Naive thymus-derived CD4-positive, alpha-beta T cell (primary cell): ENCODE measurements at places on chromosomes 5 and 9. TPM values are rescaled to one million over a fixed set of nuclear protein-coding genes. Genes with fewer than 3 reads are reported as not detected.

DNA sequence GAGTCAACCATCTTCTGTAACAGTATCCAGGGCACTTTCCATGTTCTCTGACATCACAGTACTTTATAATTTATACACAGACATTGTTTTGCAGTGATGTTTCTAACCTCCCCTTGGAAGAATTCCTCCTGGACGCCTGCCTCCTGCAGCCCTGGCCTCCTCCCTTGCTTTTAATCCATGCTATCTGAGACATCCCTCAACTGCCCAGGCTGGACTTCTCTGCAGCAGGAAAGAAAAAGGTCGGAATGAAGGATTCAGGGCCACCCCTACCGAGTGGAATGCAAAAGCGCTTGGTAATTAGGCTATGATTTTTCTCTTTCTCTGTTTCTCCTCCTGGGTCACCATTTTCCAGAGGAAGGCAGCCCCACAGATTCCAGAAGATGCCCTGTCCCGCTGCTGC is 47.0 kb upstream of the SHC3 start:
- no peak for DNase-seq

The NKD2 gene
- 4.8 and 6.5 TPM in 2 replicates for total RNA-seq

- DNase-seq, result no peak
These were observed 2293.3 kb upstream of the C9orf72 start for GRCh38 chr9:29866556-29866955.

DNA sequence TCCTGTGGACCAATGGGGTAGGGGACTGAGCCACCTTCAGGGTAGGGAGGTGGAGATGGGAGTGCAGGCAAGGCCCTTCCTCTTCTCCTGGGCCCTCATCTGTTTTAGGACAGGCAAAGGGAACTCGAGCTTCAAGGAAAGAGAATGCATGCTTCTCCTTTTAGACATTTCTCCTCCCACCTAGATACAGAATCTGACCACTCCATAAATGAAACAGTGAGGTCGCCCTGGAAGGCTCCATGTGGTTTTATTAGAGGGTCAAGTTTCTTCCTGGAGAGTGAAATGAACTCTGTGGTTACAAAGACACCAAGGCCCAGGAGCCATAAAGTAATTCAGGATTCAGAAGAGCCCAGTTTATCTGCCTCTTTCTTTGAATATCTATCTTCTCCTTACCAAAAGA is 14.9 kb downstream of the LHFPL2 start:
- no peak for DNase-seq

The MARCOL gene
- total RNA-seq, result not detected

DNA sequence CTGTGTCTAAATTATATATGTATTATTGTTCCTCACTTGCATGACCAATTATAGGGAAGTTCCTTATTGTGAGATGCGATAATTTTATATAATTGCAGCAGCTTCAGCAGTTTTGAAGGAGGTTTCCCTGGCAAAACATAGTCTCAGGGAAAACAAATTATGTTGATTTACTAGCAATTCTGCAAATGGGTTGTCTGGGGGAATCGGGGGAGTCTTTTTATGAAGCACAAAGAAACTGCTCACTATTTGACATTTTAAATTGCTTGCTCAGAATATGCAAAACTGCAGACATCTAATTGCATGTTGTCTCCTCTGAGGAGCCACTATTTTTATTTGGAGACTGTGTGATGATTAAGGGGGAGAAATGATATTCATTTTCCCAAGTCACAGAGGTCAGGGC is 361.6 kb downstream of the YTHDC2 start:
- no peak for DNase-seq

- no peak for DNase-seq
These were observed 160.1 kb upstream of the TAS2R1 start for GRCh38 chr5:9790276-9790675.

- no peak for DNase-seq
These were observed 371.4 kb downstream of the NTRK2 start for GRCh38 chr9:85040821-85041465.

DNA sequence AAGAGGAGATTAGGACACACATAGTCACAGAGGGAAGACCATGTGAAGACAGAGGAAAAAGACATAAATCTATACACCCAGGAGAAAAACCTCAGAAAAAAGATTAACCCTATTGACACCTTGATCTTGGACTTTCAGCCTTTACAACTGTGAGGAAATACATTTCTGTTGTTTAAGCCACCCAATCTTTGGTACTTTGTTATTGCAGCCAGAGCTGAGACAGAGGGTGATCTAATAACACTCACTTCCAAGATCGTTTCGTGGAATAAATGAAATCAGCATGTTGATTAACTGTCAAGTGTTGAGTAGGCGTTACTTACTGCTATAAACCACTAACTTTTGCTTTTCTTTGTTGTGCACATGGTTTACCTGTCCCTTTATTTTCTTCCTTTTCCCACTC is 361.2 kb upstream of the RIOK2 start:
- no peak for DNase-seq

GRCh38 chr9:20037699-20038098 is 248.9 kb upstream of the SLC24A2 start:
- DNase-seq, result no peak

- no peak for DNase-seq
These were observed 22.5 kb downstream of the CCDC152 start for GRCh38 chr5:42779083-42779482.

DNA sequence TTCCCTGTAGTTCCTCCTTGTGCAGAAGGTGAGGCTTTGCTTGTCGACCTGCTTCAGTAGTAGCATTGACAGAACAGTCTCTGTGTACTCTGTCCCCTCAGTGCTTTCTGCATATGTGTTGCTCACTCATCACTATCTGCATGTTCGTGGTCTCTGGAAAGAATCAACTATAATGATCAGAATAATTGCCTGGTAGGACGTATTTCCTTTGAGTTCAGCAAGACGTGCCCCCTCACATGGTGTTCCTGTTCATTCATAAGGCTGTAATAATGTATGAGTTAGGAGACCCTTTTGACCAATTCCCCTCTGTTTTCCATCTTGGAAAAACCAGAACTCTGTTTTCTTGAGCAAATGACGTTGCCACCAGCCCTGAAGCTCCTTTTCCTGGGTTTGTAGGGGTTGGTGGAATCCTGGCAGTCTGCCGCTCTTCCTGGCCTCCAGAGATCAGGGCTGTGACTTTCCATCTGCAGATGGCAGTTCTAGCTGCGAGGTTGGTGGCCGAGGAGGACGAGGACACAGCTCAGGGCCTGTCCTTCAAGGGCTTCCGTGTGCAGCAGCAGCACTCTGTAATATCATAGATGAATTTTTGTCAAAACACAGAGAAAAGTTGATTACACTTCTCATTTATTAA is 61.9 kb downstream of the EXOSC2 start:
- no peak for DNase-seq

DNA sequence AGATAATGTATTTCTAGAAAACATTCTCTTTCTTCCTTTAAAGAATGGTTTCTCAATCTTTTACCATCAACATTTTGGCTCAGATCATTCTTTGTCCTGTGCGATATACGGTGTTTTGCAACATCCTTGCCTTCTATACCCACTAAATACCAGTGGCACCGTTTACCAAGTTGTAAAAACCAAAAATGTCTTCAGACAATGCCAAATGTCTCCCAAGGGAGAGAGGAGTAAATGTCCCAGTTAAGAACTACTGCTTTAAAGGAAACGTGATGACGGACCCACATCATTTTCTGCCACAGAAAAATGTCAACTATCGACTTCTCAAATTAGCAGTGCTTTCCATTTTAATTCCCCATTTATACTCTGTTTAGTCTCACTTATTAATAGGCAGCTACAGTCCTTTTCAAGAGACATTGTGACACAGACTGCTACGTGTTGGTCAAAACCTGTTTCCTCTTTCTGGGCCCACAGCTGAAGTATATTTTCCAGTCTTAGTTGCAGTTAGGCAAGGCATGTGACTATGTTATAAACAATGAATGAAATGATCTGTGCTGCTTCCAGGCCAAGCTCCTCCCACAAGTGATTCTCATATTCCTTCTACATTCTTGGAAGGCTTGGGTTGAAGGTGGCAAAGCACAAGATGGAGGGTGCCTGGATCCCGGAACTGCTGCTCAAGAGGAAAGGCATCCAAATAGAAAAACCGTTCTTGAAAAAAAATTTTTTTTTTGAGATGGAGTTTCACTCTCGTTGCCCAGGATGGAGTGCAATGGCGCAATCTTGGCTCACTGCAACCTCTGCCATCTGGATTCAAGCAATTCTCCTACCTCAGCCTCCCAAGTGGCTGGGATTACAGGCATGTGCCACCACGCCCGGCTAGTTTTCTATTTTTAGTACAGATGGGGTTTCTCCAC is 8.8 kb downstream of the PRXL2C start:
- no peak for DNase-seq

- no peak for DNase-seq
These were observed 15.1 kb downstream of the SNCAIP start for GRCh38 chr5:122327110-122327509.

The BARHL1 gene
- not detected for total RNA-seq

GRCh38 chr9:107325842-107326241 is 42.8 kb downstream of the RAD23B start:
- no peak for DNase-seq

- no peak for DNase-seq
These were observed 302.8 kb downstream of the EBF1 start for GRCh38 chr5:158796812-158797497.

The INSL4 gene
- not detected for total RNA-seq

- DNase-seq, result no peak
These were observed 195.2 kb downstream of the PTTG1 start for GRCh38 chr5:160616712-160617497.

GRCh38 chr9:78236551-78236910 is 656 bp downstream of the CEP78 start:
- DNase-seq, result no peak

DNA sequence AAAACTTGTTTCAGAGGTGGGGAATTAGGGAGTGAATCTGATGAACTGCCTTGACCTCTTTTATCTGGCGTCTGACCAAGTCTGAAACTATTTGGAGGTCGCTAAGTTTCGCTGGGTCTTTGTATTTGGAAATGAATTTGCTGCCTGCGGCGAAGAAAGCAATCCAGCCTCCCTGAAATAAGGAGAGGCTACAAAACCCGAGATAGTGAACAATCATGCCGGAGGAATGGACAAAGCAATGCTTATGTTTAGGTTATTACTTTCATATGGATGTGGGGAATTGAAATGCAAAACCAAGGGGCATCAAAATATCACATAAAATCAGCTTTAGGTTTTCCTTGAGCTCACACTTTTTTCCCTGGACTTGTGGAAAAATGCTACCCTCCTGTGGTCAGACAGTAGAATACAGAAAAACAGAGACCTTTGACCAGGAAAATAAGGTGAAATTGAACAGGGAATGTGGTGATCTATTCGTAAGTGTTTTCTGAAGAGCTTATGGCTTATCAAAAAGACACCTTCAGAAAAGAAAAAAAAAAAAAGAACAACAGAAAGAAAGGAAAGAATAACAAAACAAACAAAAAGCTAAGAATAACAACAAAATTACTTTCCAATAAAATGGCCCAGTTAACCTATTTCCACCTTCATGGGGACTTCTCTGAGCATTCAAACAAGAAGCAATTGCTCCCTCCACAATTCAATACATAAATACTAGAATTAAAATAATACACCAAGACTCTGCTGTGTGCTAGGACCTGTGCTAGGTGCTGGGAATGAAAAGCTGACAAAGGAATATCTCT is 68.6 kb upstream of the DPYSL3 start:
- DNase-seq, result no peak

The GPR21 gene
- total RNA-seq, result 1.8 TPM

DNA sequence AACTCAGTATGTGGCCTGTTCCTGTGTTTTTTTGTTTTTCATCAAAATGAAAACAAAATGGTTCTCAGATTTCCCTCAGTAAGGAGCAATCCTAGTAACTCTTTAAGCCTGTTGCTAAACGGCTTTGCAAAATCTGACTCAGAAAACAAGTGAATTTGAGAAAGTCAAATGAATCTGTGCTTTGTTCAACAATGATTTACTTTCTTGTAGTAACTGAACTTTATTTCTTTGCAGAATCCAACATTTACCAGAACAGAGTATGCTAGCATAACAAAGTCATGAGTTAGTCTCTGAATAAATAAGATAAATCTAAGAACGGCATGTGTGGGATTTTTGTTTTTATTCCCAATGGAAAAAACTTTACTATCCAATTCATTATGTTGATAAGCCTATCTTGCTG is 93.8 kb downstream of the OXCT1 start:
- no peak for DNase-seq

DNA sequence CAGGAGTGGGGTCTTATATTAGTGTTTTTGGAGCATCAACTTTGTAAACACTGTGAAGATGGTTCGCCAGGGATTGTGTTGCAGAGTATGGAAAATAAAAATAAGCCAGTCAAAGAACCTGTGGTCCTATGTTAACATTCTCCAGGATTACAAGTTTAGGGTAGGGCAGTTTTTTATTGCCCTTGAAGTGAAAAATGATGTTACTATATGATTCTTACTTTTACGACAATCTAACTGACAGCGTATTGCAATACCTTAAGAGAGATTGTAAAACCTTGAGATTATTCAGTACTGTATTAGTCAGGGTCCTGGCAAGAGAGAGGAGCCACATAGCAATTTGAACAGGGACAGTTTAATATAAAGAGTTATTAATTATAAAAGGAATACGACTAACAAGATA is 144.7 kb upstream of the ZNF608 start:
- no peak for DNase-seq

The PPP2R2B gene
- total RNA-seq, result 1.00 TPM

The IRX2 gene
- not detected for total RNA-seq

DNA sequence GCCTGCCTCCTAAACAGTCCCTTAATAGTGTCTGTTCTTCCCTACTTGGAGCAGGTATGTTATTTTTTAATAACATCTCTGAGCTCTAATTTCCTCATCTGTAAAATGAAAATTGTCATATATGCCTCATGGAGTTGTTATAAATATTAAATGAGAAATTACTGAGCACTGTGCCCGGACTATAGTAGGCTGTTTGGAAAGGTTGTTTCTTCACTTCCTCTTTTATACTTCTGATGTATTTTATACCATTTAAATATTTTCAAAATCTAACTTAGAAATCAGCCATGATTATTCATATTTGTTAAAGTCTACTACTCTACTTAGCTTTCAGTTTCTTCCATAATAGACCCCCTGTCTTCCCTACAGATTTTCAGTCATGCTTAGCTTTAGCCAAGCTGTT is 30.5 kb upstream of the HAPLN1 start:
- DNase-seq, result no peak

The CDH10 gene
- not detected for total RNA-seq

GRCh38 chr9:120571443-120572257 is 8.3 kb downstream of the CDK5RAP2 start:
- DNase-seq, result no peak

- peak; percentile 36 for DNase-seq
These were observed 654 bp downstream of the PURA start for GRCh38 chr5:140114341-140115185.

DNA sequence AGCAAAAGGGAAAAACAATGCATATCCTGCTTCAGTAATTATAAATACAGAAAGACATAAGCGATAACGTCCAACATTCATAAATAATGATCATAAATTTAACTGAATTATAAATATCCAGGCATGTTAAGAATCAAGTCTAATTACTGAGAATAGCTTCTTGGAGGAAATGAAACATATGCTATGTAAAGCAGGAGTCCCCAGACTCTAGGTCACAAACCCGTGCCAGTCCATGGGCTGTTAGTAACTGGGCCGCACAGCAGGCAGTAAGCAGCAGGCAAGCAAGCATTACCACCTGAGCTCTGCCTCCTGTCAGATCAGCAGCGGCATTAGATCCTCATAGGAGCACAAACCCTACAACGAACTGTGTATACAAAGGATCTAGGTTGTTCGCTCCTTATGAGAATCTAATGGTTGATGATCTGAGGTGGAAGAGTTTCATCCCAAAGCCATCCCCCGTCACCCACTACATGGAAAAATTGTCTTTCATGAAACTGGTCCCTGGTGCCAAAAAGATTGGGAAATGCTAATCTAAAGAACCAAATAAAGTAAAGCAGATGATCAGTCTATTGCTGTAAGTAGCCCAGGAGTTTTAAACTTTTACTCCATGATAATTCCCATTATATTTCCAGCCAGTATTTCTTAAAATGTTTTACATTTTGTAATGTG is 50.4 kb downstream of the CERT1 start:
- no peak for DNase-seq

The TERT gene
- 0.87 TPM for total RNA-seq
